ENCODE measurements at places on chromosomes 16 and 17.

DNA sequence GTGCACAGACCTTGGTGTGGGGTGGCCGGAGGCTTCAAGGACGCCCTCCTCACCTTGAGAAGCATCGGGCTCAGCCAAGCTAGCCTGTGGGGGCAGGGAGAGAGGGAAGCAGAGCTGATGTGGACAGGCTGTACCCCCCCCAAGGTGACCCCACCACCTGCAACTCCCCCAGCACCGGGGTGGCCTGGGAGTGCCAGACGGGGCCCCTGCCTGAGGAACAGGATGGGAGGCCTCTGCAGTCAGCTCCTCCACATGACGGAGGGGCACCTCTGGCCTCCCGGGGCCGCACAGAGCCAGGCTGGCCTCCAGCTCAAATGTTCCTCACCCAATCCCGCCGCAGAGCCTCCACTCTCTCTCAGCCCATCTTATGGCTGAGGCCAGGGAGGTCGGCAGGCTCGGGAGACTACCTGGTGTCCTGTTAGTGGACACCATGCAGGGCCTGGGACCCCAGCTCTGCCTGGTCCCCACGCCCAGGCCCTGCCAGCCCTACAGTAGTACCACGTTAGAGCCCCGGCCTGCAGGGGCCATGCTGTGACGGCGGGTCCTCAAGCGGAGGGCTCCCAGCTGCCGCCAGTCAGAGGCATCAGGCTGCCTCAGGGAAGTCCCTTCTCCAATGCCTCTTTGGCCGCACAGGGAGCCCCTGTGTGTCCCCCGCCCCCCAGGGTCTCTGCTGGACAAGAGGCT lies 19.4 kb upstream of the SLC38A10 start:
- no peak for DNase-seq

DNA sequence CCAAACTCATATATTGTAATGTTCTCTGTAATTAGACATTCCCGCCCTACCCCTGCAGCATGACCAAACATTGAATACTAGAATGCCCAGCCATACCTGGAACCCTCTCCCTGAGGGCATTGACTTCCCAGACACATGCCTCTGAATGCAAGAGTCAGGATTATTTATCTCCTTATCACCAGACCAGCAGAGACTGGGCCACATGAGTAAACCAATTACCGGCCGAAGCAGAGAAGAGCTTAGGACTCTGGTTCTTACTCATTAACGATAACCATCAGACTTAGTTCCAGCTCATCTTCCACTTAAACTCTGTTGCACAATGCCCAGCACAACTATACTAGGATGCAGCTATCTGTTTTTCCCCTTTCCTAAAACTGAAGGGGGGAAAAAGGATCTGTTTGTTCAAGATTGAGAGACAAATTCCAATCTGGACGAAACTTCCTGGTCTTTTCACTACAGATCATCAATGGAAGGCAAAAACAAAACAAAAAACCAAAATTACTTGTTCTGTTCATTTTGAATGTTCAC lies 88.2 kb upstream of the CORO6 start:
- no peak for DNase-seq

GRCh38 chr17:3766779-3767178 lies 34.2 kb downstream of the ITGAE start:
- no peak for DNase-seq

DNA sequence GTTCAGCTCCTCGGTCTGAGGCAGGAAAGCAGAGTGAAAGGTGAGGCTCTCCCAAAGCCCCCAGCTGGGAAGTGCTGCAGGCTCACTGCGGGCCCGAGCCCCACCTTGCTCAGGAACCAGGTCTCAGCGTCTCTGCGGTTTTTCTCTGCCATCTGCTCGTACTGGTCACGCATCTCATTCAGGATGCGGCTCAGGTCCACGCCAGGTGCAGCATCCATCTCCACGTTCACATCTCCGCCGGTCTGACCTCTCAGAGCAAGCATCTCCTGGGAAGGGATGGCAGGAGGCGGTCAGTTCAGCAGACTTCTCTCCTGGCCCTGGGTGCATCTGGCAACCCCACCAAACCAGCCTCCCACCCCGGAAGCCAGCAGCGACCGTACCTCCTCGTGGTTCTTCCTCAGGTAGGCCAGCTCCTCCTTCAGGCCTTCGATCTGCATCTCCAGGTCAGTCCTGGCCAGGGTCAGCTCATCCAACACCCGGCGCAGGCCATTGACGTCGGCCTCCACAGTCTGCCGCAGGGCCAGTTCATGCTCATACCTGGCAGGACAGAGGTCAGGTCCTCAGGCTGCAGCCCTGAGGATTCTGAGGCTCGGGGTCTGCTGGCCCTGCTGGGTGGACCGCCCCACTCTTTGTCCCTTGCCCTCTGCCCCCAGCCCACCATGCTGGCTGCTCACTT lies 1.5 kb downstream of the KRT16 start:
- no peak for DNase-seq

- DNase-seq: no peak
These were observed 27.9 kb downstream of the MBTD1 start for GRCh38 chr17:51231999-51232398.

Measured in psoas muscle (tissue), 8 donors.